M059J (cell line): ENCODE measurements at places on chromosomes 4 and X. TPM values are rescaled to one million over a fixed set of nuclear protein-coding genes. Genes with fewer than 3 reads are reported as not detected.

The PCDH7 gene
- total RNA-seq, result 0.66 and 1.0 TPM in 2 replicates

The CTBP1 gene
- 101 and 166 TPM in 2 replicates for total RNA-seq

The CT83 gene
- not detected in 2 replicates for total RNA-seq

The TCEAL4 gene
- 96.7 and 114 TPM in 2 replicates for total RNA-seq

The VCX3B gene
- 0.62 TPM in 1 of 2 replicates, not detected in the other for total RNA-seq

The ATP11C gene
- total RNA-seq, result 41.0 and 46.3 TPM in 2 replicates

The ARR3 gene
- total RNA-seq, result not detected in 2 replicates

The UGT2B17 gene
- 0.22 and 1.2 TPM in 2 replicates for total RNA-seq

The WDR17 gene
- total RNA-seq, result 0.86 and 1.1 TPM in 2 replicates

The SYNPO2 gene
- total RNA-seq, result 0.52 and 0.69 TPM in 2 replicates

The TSR2 gene
- 38.7 and 41.4 TPM in 2 replicates for total RNA-seq

The ATP2B3 gene
- not detected in 2 replicates for total RNA-seq

The DCHS2 gene
- total RNA-seq, result under 0.01 TPM in 1 of 2 replicates, not detected in the other

The SLC49A3 gene
- total RNA-seq, result not detected in 2 replicates

The PRRG3 gene
- not detected in 2 replicates for total RNA-seq

The COL4A6 gene
- total RNA-seq, result 0.47 and 0.94 TPM in 2 replicates

The EXOSC9 gene
- 45.7 and 47.6 TPM in 2 replicates for total RNA-seq
